Activated CD4-positive, alpha-beta T cell treated with anti-CD3 and anti-CD28 coated beads, Interleukin-2, amount 50 U/mL, for 1 hour (primary cell): ENCODE measurements at places on chromosomes 1 and 21.

GRCh38 chr1:6200188-6200809 is 904 bp upstream of the RPL22 start:
- no peak for DNase-seq

DNA sequence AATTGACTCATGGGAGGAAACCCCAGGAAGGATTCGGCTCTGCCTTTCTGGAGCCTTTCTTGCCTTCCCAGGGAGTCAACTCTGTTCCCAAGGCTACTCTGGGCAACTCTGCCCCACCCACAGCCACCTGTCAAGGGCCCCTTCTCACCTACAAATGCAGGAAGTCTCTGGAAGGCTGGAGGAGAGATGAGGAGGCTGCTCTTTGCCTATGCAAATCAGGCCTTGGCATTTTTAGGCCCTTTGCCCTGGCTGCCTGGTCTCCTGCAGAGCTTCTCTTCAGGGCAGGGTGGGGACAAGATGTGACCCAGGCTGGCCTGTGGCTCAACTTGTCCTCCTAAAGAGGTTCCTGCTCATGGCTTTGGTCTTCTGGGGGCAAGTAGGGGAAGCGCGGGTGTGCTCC is 5.4 kb downstream of the SLC6A9 start:
- no peak for DNase-seq

DNA sequence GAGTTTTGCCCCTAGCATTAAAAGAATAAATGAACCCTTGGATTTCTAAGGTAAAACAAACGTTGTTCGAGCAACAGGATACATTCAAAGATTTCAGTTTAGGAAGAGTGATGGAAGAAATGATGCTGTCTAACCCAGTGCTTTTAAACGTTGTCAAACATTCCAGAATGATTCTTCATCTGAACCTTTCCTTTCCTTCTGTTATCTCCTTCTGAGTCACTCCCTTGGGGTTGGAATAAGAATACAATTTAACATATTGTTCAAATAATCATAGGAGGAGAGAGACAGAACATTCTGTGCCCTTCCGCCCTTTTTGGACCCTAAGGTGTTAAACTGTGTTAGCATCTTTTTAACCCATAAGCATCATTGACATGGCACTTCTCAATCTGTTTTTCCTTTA is 61.1 kb upstream of the RCOR3 start:
- no peak for DNase-seq

DNA sequence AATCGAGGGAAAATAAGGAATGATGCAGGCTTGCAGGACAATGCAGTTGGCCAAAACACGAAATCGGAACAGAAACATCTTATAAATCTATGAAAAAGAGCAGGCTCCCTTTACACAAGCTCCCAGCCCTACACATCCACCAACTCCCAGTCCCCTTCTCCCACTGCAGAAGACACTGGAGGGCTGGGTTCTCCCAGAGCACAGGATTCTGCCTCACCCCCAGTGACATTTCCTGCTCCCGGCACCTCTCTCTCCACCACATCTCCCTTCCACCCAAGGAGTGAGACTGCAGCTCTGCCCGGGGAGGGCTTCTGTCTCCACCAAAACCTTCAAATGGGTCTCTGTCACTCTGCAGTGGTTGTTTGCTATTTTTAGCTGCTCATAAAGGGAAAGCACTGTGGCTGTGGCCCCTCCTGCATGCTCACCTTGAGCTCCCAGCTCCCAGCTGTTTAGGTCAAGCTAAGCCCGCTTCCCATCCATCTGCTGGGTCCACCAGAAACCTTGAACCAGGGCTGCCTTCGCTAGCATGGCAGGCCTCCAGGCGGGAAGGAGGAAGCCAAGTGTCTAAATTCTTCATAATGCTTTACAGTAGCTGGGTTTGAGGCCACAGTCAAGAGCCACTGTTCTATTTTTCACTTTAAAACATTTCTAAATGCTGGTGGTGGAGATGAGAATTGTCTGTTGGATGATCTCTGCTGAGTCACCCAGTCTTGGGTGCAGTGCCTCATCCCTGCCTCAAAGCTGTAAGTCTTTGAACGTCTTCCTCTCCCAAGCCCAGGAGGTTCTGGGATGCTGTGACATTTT is 3.3 kb upstream of the C2CD2 start:
- no peak for DNase-seq

- no peak for DNase-seq
Measured at GRCh38 chr1:246208105-246208504, 299.0 kb downstream of the SMYD3 start.

- no peak for DNase-seq
Measured at GRCh38 chr1:94036730-94037129, 84.2 kb downstream of the ABCA4 start.

- DNase-seq, result no peak
Measured at GRCh38 chr1:167065471-167065870, 24.7 kb downstream of the GPA33 start.

DNA sequence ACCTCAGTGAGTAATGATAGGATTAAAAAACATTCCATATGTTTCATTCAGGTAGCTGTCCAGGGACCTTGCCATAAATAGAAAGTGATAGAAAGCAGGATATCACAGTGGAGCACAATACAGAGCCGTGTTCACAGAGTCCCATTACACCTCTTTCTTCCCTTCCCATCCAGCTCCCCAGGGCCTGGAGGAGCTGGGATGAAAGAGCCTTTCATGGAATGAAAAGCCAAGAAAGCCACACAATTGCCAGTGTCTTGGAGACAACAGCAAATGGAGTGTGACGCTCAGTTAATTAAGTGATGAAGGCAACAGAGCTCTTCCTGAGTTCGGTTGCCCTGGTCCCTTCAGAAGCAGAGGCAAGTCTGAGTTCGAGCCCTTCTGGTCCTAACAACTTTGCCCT is 387.3 kb upstream of the PLXNA2 start:
- no peak for DNase-seq

DNA sequence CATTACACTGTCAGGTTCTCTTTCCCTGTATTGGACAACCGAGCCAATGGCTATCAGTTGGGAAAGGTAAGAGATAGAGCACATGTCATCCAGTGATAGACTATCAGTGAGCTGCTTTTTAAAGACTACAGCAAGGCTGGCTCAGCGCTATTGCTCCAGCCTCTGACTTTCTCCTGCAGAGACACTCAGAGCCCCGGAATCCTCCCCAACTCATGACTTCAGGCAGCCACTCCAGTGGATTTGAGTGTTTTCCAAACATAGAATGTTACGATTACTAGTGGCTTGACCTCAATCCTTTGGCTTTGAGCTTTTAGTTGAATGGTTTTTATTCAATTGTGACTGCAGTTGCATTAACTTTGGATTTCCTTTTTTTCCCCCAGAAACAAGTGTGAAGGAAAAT is 331.9 kb downstream of the DISC1 start:
- DNase-seq, result no peak

- DNase-seq, result no peak
Measured at GRCh38 chr1:50060279-50060678, 36.5 kb upstream of the AGBL4 start.

DNA sequence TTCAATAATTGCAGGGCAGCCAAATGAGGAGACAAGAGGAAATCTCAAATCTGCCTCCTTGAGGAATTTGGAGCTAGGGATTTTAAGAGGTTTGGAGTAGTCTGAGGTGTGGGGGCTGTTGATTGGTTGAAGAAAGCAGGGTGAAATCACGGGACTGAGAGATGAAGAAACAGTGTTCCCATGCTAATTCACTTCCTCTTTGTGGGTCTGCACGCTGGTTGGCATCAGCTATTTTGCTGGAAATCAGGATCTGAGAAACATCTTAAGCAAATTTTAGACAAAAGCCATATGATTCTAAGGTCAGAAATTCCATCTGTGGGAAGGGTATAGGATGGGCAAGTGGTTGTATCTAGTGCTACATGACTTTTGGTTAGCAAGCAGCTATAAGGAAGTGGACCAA is 107.1 kb upstream of the PAXBP1 start:
- DNase-seq, result no peak

DNA sequence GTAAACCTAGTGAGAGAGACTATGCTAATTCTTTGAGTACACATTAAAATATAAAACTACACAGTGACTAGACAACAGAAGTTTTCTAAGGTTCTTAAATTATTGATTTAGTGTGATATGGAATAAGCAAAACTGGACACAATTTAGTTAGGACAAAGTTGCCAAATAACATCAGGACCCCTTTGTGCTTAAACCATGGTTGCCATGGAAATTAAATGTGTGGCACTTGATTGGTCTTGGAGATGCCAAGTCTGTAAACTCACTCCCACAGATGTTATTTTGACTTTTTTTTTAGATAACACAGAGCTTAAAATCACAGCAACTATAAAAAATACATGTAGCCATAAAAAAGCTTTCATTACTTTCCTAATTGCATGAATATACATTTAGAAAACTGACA is 234.6 kb downstream of the BRINP3 start:
- DNase-seq, result no peak

DNA sequence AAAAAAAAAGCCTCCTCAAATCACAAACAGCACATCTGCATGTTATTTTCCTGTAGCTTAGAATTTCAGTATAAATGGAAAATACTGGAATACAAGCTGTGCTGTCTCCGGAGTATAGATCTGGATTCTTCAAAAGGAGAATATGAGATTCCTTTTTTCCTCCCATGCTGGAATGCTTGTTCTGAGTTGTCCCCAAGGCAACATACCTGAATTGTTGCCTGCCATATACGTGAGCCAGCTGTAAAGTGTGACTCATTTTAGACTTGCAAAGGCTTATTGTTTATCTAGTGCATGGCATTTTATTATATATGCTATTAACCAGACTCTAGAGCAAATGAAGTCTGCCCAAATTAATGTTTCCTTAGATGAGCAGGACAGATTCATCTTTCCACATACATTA is 95.0 kb upstream of the C1orf105 start:
- DNase-seq, result no peak

GRCh38 chr1:92424381-92424780 is 62.3 kb downstream of the GFI1 start:
- DNase-seq, result no peak

GRCh38 chr21:44771896-44772525 is 29.6 kb downstream of the UBE2G2 start:
- DNase-seq, result no peak

- DNase-seq, result no peak
Measured at GRCh38 chr1:21619375-21619947, 49.7 kb downstream of the RAP1GAP start.

GRCh38 chr1:159163614-159164228 is 7.7 kb upstream of the CADM3 start:
- DNase-seq, result no peak

- DNase-seq, result no peak
Measured at GRCh38 chr1:231037585-231038517, 2.2 kb downstream of the FAM89A start.

- no peak for DNase-seq
Measured at GRCh38 chr1:230415405-230416132, 10.6 kb downstream of the PGBD5 start.

- DNase-seq, result no peak
Measured at GRCh38 chr1:55781003-55781402, 565.8 kb upstream of the USP24 start.

GRCh38 chr1:3141129-3141528 is 72.1 kb downstream of the PRDM16 start:
- DNase-seq, result no peak

DNA sequence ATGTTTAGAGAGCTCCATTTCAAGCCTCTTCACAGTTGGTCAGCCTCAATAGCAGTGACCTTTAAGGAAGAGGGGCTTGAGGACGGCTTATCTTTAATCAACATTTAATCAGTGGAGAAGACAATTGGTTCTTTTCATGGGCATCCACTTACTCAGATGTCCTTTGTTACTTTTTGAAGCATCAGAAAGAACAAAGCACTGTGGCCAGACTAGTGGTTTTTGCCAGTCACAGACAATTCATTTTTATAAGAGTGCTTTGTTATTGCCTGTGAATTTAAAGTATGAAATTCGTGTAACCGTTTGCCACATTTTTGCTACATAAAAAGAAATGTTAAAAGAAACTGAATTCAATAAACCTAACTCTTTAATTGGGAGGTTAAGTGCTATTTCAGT is 222.8 kb downstream of the TPR start:
- no peak for DNase-seq

- DNase-seq, result no peak
Measured at GRCh38 chr1:29362116-29362515, 125.8 kb downstream of the PTPRU start.

GRCh38 chr1:162178432-162178831 is 108.9 kb downstream of the NOS1AP start:
- no peak for DNase-seq

DNA sequence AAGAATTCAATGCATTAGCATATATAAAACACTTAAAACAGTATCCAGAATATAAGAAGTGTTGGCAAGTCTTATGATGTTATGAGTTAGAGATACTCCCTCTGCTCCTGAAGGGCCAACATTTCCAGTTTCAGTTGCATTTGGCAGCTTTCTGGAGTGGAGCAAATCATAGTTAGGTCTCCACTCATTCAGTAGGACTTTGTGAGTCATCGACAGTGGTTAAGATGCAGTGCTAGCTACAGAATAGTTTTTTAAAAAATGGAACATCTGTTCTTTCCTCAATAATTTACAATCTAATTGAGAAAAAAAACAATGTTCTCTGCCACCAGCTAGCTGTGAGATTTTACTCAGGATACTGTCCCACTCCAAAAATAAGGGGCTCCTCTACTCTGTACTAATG is 389.1 kb downstream of the HLX start:
- DNase-seq, result no peak

DNA sequence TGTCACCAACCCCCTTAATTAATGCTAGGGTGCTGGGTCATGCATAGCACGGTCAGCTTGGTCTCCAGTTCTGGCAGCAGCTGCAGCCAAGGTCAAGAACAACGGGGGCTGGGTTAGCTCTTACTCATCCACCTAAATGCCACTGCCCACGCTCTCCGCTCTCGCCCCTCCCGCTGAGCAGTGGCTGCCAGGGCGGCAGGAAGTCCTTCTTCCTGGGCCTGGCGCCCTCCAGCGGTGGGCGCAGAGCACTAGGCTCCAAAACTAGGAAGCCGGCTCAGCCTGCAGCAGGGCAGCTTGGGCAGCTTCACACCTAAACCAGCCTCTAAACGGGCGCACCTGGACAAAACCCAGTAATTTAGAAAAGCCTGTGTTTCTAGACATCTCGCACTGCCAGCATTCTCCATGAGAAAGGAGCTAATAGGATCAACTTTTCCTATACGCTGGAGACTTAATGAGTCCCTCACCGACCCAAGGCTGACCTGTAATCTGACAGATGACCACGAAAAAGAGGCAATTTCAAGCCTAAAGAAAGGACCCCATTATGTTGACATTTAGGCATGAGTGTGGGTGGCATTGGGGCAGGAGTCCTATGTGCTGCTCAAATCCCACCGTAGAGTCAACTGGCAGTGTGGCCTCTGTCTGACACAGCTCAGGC is 78.4 kb upstream of the LRRN2 start:
- peak; percentile 62 for DNase-seq
